GM20000 (cell line): ENCODE measurements at places on chromosomes 5 and 9.

GRCh38 chr9:106596984-106597383, 266.0 kb upstream of the ZNF462 start:
- no peak for DNase-seq

GRCh38 chr5:7221041-7221440, 174.9 kb upstream of the ADCY2 start:
- no peak for DNase-seq

- no peak for DNase-seq
Measured at GRCh38 chr9:134670042-134670525, 28.5 kb downstream of the COL5A1 start.

- DNase-seq, result no peak
Measured at GRCh38 chr5:137667341-137667740, 68.5 kb downstream of the KLHL3 start.

DNA sequence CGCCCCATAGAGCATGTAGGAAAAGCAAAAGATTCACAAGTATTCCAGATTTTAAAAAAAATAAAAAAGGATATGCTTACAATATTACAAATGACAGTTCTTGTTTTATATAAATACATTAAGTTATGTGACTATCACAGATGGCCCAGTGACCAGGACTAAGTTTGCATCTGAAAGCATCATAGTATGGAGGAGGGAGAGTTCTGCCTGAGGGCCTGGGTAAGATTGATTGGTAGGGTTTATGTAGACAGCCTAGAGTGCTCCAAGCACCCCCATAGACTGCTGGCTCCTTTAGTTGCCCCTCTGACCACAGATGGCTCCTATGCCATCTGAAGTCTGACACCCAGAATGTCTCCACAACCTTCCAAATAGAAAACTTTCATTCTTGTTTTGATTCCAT, 48.0 kb upstream of the ADAMTS16 start:
- DNase-seq, result no peak

DNA sequence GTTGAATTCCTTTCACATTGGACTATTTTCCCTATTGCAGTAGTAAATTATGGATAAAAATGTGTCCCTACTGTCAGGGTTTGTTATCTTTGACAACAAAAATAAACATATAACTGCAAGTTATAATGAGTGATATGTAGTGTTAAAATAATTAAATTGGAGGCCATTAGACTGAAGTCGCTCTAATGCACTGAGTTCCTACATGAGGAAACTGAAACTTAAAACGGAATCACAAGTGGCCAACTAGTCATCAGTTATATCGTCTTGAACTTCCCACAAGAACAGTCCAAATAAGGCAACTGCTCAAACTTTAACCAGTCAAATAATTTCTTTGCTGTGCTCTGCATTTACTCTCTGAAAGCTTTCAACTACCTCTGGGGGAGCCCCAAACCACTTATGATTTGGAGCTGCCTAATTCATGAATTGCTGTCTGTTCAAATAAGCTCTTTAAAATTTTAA, 2.1 kb upstream of the IFT74 start:
- DNase-seq, result no peak

GRCh38 chr5:62605638-62606037, 27.0 kb downstream of the LRRC70 start:
- no peak for DNase-seq

DNA sequence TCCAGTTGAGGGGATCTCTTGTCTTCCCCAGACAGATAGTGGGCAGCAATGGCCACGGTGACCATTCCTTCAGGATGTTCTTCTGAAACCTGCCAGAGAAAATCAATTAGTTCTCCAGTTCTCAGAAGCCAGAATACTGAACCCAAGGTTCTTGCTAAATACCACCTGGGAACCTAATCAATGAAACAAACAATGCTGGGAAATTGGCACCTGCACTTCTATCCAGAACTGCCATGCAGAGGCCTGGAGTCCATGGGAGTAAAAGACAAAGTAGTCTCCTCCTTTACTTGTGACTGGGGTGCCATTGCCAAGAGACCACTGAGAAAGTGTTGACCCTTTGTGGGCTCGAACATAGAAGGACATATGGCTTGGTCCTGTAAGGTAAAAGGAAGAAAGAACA, 45.7 kb downstream of the ERMP1 start:
- DNase-seq, result no peak

DNA sequence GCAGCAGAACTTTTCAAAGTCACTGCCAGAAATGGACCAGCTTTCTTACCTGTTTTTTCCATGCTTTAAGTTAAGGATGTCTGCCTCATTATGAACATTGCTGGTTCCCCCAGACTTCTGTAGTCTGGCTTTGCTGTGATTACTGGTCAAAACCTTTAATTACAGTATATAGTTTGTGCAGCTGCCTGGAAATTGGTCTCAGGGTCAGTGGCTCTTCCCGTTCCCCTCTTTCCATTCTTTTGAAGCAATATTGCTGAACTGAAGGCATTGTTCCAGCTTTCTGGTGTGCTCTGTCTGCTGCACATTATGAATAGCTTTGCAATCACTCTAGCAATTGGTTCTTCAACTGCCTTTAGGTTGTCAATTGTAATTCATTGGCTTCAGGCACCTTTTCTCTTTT, 206.5 kb downstream of the ARL15 start:
- DNase-seq, result no peak

- DNase-seq, result no peak
Measured at GRCh38 chr5:180495292-180495691, 1.1 kb downstream of the CNOT6 start.

- no peak for DNase-seq
Measured at GRCh38 chr9:78811622-78812276, 514.8 kb downstream of the PSAT1 start.

GRCh38 chr9:25752398-25752797, 74.2 kb upstream of the TUSC1 start:
- no peak for DNase-seq

- DNase-seq, result no peak
Measured at GRCh38 chr5:179980767-179981166, 73.1 kb upstream of the TBC1D9B start.

GRCh38 chr9:80449513-80449912, 877.7 kb downstream of the TLE4 start:
- DNase-seq, result no peak

DNA sequence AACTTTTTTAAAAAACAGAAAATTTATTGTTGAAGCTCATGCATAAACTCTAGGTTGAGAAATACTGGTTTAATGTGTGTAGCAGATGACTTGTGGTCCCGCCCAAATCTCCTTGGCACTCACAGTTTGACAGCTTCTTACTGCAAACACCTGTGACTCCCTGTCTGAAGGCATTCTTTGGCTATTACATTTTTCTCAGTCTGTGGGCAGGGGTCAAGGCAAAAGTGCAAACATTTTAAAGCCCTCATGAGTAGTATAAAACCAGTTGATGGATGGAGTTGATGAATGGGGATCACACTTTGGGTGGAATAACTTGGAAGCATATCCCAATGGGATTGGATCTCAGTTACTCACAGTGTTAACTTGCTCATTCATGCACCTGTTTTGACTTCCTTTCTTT, 1007.0 kb upstream of the NUDT12 start:
- no peak for DNase-seq

DNA sequence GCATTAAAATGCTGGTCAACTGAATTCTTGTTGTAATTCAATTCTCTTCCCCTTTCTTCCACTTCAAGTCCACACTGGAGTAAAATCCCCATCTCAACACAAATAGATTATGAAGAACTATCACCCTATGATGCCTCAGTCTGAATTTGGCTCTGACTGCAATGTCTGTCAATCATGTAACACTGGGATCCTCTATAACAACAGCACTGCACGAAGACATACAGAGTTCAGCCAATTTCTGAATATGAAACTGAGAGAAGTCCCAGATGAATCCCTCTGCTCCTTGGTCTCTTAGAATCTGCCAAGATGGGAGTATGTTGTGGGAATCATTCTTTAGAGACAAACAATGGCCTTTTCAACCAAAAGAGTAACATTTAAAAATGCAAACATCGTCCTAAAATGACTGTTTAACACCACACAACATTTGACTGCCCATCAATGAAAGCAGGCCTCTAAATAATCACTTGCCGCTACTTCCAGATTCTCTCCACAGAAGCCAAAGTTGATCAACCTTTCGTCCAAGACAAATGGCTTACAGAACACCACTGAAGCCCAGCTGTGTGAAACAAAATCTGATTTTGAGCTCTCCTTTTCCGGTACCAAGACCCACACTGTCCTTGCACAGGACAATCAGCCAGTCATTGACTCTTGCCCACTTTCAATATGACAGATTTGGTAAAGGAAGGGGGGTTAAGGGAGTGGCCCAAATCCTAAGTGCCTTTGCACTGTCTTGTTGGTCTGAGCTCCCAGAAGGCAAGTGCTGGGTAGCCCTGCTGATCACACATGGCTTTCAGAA, 258.0 kb downstream of the EBF1 start:
- DNase-seq, result no peak

GRCh38 chr5:94094793-94095441, 353.5 kb upstream of the POU5F2 start:
- DNase-seq, result no peak
